ENCODE measurements at places on chromosomes 3 and 15.

- DNase-seq, result no peak
Observed at GRCh38 chr15:70473581-70474370, 289.6 kb downstream of the UACA start.

GRCh38 chr15:56598991-56599390 is 134.1 kb upstream of the MNS1 start:
- no peak for DNase-seq

DNA sequence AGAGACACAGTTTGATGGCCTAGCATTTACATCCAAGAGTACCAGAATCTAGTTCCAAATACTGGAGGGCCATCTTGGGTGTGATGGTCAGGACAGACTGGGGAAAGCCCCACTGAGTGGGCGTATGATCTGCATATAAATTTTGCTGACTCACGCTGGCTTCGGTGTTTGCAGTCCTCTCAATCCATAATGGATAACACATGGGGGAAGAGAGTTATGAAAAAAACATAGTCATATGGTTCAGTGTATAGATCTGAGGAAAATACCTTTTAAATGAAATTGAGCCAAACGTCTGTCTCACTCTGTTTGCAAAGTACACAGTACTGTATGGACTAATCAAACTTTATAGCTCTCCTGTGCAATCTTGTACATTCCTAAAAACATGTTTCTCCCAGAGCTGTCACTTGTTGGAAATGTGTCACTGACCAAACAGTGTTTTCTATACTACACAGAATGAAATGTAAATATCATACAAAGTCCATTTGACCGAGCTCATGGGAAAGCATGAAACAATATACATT is 125.3 kb upstream of the THBS1 start:
- DNase-seq, result no peak

GRCh38 chr3:149179220-149179619 is 42.4 kb downstream of the CP start:
- no peak for DNase-seq

DNA sequence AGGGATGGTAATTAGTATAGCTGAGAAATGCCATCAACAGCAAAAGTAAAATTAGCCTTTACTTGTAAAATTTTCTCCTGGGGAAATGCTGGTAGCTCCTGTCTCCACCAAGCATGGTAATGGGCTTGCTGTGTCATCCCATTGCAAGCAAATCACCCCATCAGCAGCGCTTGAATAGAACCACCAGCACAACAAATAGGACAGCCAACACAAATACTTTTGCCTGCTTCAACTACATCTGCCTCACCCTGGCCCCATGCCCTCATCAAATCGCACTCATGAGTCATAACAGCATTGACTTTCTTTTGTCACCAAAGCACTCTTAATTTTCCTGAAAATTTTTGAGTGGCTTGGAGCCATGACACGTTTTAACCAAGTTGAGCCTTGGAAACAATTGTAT is 52.6 kb downstream of the ERC2 start:
- DNase-seq, result no peak

DNA sequence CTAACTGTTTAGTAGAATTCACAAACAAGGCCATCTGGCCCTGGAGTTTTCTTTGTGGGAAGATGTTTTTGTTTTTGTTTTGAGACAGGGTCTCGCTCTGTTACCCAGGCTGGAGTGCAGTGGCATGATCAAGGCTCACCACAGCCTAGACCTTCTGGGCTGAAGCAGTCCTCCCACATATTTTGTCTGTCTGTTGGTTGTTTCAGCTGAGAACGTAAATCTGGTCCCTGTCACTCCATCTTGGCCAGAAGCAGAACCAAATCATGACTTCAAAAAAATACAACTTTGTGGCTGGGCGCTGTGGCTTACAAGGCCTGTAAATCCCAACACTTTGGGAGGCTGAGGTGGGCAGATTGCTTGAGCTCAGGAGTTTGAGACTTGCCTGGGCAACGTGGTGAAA is 27.1 kb downstream of the MRAS start:
- DNase-seq, result no peak

- DNase-seq, result no peak
Observed at GRCh38 chr15:92666780-92667179, 11.2 kb upstream of the FAM174B start.

DNA sequence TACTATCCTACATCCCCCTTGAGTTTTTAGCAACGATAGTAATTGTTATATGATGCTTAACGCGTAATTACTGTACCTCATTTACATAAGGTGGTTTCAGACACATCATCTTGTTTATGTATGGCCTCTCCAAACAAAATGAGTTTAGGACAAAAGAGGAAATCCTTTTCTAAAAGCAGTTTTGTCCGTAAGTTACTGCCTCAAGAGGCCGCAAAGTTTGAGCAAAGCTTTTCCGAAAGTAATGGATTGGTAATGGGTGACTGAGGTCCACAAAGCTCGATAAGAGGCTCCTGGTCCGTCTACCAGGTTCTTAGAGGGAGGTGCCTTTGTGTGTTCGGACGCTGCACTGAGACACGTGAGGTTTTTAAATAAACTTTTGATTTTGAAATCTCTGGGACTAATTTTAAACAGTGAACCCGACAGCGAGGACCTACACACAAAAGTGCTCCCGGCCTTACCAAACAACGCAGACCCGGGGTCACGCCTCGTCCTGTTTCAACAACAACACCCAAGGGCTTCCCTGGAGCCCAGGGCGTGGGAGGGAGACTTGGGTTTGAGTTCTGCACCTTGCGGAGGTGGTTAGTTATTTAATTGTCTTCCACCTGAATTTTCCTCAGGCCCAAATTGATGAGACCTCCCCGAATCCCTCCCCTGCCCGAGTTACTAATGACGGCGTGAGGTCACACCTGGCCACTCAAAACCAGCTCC is 456 bp upstream of the C15orf61 start:
- no peak for DNase-seq

DNA sequence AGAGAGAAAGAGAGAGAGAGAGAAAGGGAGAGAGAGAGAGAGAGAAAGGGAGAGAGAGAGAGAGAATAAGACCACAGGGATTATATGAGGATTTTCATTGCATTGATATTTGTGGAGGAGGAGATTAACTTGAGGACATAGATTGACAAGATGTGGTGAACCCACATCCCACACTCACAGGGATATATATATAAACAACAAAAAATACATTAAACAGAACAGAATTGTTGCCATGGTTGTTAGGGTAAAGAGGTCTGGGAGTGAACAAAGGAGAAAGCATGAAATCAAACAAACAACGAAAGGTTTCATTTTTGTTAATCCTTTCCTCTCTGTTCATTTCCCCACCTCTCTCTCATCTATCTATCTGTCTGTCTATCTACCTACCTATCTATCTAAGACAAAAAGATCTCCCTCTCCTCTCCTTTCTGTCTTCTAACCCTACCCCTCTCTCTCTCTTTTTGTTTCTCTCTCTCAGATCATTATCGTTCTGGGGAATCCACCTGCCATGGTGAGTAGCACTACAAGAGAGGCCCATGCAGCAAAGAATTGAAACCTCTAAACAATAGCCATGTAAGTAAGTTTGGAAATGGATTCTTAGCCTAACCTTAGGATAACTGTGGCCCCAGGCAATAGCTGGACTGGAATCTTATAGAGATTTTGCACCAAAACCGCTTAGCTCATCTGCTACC is 280.9 kb downstream of the RAP2B start:
- no peak for DNase-seq

DNA sequence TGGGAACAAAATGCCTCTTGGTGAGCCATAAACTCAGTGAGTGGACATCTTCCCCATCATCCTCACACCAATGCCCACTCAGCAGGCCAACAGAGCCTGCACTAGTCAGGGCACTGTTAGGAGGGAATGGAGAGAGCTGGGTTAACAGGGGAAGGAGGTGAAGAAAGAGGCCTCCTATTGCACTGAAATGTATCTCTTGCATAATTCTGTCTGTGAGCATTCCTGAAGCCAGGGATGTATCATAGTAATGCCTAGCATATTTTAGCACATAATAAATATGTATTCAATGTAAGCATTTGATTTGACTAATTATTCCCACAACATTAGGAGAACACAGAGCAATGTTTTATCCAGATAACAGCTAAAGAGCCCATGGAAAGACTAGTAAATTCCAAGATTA is 81.2 kb downstream of the ANO10 start:
- no peak for DNase-seq

- DNase-seq, result no peak
Observed at GRCh38 chr3:139571711-139572110, 32.2 kb upstream of the RBP1 start.

- DNase-seq, result no peak
Observed at GRCh38 chr15:71627188-71627587, 183.2 kb upstream of the NR2E3 start.

GRCh38 chr3:9957214-9957613 is 5.0 kb upstream of the PRRT3 start:
- DNase-seq, result no peak

- DNase-seq, result no peak
Observed at GRCh38 chr15:66067687-66068086, 185.9 kb downstream of the MEGF11 start.

DNA sequence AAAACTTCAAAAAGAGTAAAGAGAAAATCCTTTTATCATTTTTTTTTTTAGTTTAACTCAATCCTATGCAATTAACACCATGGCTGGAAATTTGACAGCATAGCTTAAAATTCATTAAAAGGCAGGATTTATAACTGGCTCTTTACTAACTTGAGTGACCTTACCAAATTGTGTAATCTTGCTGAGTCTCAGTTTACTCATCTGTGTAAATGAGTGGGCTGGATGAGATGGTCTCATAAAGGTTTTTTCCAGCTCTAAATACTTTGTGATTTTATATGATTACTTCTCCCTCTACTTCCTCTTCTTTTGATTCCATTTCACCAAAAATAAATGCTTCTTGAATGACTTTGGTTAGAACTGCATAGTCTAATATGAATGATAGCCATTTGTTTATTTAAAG is 234.9 kb upstream of the SATB1 start:
- DNase-seq, result no peak

DNA sequence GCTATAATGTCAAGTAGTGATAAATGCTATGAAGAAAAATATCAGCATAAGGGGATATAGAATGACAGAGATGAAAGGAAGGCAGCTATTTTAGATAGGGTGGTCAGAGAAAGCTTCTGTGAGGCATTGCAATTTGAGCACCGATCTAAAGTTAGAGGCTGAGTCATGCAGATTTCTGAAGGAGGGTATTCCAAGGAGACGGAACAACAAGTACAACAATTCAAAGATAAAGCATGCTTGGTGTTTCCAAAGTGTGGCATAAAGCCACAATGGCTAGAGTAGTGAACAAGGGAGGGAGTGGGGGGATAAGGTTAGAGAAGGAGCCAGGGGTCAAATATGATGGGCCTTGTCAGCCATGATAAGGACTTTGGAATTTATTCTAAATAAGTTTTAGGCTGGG is 71.9 kb downstream of the PFN2 start:
- no peak for DNase-seq

DNA sequence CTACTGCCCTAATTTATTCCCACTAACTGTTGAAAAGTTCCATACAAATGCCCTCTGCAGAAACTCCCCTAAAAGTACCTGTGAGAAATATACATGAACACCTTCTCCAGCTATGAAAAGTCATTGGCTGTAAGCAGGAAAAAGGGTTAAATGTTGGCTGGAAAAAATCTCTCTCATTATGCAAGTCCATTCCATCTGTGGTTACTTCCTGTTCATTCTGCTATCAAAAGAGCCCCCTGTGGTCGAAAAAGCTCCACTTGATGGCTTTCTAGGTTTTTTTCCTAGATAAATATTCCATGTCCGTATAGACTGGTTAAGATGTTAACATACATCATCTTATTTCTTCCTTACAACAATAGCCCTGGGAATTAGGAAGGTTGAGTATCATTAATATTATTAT is 56.2 kb upstream of the AKAP13 start:
- no peak for DNase-seq

- DNase-seq, result no peak
Observed at GRCh38 chr3:12884186-12884680, 42.9 kb upstream of the RPL32 start.

DNA sequence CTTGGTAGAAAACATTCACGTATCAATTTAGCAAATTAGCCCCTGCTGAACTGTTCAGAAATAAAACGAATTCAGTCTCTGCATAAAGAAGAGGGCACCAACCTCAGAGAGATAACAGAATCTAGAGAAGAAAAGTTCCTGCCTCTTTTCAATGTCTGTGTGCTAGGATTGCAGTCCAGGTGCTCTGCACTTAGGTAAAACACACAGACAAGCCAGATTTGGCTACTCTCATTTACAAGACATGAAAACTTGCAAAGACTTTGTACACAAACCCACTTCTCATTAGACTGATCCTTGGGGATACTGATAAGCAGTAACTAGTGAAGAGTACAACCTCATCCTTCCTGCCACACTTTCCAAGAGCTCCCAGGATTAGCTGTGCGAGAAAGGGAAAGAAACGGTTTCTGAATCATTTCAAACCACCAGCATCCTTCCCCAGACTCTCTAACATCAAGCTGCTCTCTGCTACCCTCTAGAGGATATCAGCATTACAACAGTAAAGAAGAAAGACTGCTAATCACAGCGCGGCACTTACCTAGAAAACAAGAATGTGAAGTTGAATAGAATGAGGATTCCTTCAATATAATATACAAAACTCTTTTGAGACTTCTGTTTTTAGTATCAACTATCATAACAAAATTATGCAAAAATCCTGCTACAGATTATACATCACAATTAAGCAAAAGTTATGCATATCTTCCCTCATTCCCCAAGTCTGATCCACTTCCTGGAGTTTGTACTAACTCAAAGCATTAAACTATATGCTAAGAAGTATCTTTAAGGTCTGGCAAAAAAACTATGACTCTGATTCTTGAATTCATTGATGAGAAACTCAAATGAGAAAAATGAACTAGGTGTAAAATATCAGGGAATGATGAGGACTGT is 306.4 kb downstream of the MAGI1 start:
- DNase-seq, result no peak

DNA sequence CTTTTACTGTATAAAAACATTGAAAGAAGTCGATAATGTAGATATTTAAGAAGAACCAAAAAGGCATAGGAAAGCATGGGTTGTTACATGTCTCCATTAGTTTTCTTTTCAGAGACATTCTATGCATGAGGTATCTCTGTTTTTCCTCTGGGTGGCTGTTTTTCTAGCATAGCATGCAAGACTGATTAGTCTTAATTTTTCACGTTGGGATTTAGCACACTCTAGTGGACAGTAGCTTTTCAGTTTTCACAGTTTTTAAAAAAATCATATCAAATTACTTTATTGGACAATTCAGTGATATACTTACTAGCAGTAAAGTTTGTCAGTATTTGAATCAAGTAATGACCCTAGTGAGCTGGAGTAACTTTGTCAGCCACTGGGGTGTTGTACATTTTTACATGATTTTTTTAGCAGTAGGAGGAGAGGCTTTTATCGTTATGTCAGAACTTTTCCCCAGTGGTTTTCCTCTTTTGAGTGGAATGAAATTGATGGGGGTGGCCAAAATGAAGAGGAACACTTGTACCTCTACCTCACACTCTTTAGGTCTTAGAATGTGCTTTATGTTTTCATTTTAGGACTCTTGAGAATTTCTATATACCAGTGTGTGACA is 57.2 kb downstream of the SEC22A start:
- no peak for DNase-seq

- DNase-seq, result no peak
Observed at GRCh38 chr3:172709774-172710663, 848 bp downstream of the NCEH1 start.
